NCI-H226 (cell line): ENCODE measurements at places on chromosomes 5 and 9.

DNA sequence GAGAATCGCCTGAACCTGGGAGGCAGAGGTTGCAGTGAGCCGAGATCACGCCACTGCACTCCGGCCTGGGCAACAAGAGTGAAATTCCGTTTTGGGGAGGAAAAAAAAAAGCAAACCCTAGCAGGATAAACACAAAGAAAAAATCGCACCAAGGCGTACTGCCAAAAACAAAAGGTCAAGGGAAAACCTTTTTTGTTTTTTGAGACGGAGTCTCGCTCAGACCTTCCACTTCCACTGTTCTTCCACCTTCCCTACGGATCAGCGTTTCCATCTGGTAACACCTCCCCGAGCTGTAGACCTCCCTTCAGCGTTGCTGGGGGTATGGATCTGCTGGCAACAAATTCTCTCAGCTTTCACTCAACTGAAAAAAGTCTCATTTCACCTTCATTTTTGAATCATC is 20.1 kb upstream of the FCN2 start:
- no peak for DNase-seq

- no peak for DNase-seq
Measured at GRCh38 chr5:82971901-82972300, 105.3 kb downstream of the TMEM167A start.

- DNase-seq = peak; percentile 53
Measured at GRCh38 chr9:14428781-14429230, 114.9 kb upstream of the NFIB start.

DNA sequence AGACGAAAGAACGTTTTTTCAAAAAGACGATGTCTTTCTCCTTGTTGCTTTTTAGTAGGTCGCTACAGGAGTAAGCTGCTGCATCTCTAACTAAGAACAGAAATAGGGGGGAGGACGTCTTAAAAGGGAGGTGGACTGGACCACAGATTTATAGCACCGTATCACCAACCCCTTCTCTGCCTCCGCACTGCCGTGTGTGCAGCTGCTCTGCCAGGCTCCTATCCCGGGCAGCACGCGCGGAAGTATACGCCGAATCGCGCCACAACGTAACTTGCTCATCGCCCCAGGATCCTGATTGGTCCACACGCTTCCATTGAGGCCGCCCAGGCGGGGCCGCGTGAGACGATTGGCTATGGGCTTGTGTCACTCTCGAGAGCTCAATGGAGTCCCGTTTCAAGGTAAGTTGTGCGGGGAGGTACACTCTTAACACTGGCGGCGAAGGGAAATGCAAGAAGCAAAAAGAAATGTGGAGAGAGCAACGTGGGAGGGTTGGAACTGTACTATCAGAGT is at the start of gene ELAVL2:
TSS of gene ELAVL2 (minus strand) at position 121 of the 510 bp plus-strand sequence. CDS start 64,006 bp downstream, outside the sequence.
- peak; percentile 97 for DNase-seq

GRCh38 chr5:71681296-71681695 is 37.8 kb upstream of the CARTPT start:
- DNase-seq = no peak

- no peak for DNase-seq
Measured at GRCh38 chr9:128201441-128202369, 1.5 kb upstream of the DNM1 start.

DNA sequence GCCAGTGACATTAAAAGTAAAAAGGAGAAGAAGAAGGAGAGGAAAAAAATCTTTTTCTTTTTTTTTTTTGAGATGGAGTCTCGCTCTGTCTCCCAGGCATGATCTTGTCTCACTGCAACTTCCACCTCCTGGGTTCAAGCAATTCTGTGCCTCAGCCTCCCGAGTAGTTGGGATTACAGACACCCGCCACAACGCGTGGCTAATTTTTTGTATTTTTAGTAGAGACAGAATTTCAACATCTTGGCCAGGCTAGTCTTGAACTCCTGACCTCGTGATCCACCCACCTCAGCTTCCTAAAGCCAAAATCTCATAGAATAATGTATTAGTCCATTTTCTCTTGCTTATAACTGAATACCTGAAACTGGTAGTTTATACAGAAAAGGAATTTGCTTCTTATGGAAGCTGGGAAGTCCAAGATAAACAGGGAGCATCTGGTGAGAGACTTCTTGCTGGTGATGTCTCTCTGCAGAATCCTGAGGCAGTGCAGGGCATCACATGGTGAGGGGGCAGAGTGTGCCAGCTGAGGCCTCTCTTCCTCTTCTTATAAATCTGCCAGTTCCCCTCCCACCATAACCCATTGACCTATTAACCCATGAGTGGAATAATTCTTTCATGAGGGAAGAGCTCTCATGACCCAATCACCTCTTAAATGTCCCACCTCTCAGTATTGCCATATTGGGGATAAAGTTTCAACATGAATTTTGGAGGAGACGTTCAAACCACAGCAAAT is 466.3 kb downstream of the GADD45G start:
- no peak for DNase-seq

- DNase-seq = no peak
Measured at GRCh38 chr5:16937503-16938161, 1.5 kb upstream of the MYO10 start.

- no peak for DNase-seq
Measured at GRCh38 chr5:100017520-100018262, 517.5 kb upstream of the FAM174A start.

DNA sequence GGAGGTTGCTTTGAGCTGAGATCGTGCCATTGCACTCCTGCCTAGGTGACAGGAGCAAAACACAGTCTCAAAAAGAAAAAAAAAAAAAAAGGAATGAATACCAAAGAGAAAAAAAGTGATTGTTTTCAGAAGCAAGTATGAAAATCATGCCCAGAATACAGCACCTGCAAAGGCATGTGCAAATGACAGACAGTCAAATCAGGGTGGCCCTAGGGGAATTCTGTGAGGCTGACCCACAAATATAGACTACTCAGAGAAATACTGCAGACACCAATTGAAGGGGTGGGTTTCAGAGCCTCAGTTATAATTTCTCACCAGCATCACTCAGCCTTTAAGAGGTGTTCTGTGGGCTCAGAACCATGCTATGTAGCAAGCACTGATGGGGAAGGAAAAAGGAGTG is 28.6 kb downstream of the DCAF12 start:
- no peak for DNase-seq

DNA sequence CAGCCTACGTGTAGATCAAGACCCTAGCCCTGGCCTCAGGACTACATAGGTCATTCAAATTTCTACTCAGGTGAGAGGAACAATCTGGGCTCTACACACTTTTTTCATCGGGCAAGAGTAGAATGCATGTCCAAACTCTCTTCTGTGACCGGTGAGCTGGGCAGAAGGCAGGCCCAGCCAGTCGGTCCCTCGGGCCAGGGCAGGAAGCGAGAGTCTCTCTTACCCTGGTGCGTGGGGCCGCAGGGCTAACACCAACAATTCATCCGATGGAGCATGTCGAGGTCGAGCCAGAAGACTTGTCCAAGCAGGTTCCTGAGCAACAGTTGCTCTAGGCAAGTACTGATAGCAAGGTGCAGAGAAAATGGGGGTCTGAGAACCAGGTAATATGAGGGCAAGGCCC is 88.5 kb downstream of the KLHL3 start:
- DNase-seq = no peak

- no peak for DNase-seq
Measured at GRCh38 chr9:74742792-74743730, 144.7 kb downstream of the TRPM6 start.

DNA sequence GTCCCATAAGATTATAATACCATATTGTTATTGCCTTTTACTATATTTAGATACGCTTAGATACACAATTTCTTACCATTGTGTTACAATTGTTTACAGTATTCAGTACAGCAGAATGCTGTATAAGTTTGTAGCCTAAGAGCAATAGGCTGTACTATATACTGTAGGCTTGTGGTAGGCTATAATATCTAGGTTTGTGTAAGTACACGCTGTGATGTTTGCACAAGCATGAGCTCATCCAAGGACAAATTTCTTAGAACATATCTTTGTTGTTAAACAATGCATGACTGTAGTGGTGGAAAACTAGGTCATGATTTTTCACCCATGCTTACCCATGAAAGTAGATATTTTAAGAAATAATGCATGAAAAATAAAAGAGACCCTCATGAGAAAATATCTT is 509.4 kb upstream of the CDH18 start:
- DNase-seq = no peak

GRCh38 chr9:130793589-130793988 is 41.5 kb upstream of the ABL1 start:
- DNase-seq = no peak

GRCh38 chr5:89282554-89283510 is 399.8 kb upstream of the MEF2C start:
- DNase-seq = peak; percentile 88

- DNase-seq = no peak
Measured at GRCh38 chr5:159319363-159319762, 10.9 kb downstream of the IL12B start.

GRCh38 chr5:6676702-6677101 is 36.5 kb upstream of the TENT4A start:
- no peak for DNase-seq

- DNase-seq = no peak
Measured at GRCh38 chr5:14149672-14150274, 6.6 kb downstream of the TRIO start.

DNA sequence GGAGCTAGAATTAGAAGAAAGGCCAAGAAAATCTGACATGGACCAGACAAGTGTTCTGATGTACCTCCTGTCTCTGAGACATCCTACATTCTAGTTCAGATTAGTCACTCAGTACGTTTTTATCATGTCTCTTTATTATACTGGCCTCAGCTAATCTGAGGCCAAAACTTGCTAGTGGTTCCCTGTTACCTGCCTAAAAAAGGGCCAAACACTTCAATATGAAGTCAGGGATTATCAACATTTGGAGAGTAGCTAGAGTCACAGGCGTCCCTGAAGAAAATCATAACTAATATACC is 587.4 kb downstream of the PRELID2 start:
- DNase-seq = no peak

DNA sequence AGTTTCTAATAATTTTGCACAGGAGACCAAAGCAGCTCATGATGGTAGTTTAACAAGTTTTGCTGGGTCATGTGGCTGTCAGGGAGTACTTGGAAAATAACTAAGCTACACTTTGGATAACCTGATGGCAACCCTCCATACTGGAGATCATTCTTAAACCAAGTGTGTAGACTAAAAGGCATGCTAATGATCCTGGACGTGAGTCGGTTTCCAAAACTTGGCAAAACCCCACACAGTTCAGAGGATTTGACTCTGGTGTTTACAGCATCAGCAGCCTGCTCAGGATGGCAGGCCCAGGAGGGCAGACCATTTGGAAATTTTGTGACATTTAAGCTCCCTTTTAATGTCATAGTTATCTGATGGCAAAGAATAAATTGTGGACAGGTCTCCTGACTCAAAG is 196.5 kb upstream of the EFNA5 start:
- no peak for DNase-seq

DNA sequence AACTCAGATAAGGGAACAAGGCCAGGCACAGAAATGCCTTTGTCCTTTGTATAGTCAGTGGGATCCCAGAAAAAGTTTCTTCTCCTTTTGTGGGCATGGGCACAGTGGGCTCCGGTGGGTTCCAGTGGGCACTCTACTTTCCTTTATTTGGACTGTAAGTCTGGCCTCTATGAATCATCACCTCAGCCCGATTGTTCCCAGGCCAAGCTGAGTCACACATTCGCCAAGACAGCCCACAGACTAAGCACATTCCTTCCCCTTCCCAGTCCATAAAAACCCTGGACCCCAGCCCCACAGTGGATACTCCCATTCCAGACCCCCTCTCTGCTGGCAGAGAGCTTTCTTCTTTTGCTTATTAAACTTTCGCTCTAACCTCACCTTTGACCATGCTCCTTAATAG is 165.0 kb downstream of the FBXL17 start:
- peak; percentile 61 for DNase-seq

DNA sequence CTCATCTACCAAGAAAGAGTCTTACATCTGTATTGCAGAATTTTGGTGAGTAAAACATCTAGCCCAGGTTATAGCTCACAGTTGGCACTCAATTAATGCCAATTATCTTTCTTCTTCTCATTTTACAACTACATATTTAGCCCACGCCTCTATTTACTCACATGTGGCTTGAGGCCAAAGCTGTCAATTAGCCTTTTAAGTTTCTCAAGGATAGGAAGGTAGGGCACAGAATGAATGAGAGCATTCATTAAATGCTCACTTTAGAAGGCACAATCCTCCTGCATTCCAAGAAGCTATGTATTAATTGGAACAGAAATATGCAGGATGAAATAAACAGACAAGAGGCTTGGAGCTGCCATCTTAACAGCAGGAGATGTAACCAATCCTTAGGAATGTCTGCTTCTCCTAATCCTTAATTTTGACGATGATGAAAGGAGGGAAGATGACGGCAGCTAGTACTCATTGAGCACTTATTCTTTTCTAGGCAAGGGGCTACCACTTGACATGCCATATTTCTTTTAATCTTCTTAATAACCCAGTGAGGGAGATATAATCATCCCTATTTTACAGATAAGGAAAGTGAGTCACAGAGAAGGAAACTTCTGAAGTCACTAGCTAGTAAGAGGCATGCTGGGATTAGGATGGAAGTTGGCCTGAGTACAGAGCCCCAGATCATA is 30.8 kb upstream of the PANK3 start:
- peak; percentile 57 for DNase-seq

- no peak for DNase-seq
Measured at GRCh38 chr5:167392240-167392639, 899.2 kb upstream of the WWC1 start.
